Activated CD4-positive, alpha-beta memory T cell treated with anti-CD3 and anti-CD28 coated beads, Interleukin-2, amount 10 ng/mL, durations not matched to agents 7 days and 5 days (primary cell): ENCODE measurements at places on chromosomes 16 and 17. TPM values are rescaled to one million over a fixed set of nuclear protein-coding genes. Genes with fewer than 3 reads are reported as not detected.

The KRT40 gene
- total RNA-seq = not detected

The ABCC12 gene
- total RNA-seq = not detected

The GAS2L2 gene
- total RNA-seq = not detected

The MRTFB gene
- 13.6 TPM for total RNA-seq

The VTN gene
- 0.15 TPM for total RNA-seq

The CD7 gene
- total RNA-seq = 140 TPM

The MMP2 gene
- total RNA-seq = 0.20 TPM

The KCNH6 gene
- not detected for total RNA-seq

The CEMP1 gene
- total RNA-seq = 0.23 TPM

The KRTAP3-1 gene
- not detected for total RNA-seq

The SCRN2 gene
- total RNA-seq = 29.8 TPM

The TEX19 gene
- total RNA-seq = not detected

GRCh38 chr16:54213322-54213721, 73.3 kb downstream of the IRX3 start:
- no peak for DNase-seq

GRCh38 chr16:57528499-57529390, 7.6 kb downstream of the CCDC102A start:
- DNase-seq = no peak

GRCh38 chr16:85010446-85010930, 847 bp downstream of the ZDHHC7 start:
- DNase-seq = no peak

- no peak for DNase-seq
These were observed 290 bp upstream of the KRTAP4-1 start for GRCh38 chr17:41185001-41185400.

DNA sequence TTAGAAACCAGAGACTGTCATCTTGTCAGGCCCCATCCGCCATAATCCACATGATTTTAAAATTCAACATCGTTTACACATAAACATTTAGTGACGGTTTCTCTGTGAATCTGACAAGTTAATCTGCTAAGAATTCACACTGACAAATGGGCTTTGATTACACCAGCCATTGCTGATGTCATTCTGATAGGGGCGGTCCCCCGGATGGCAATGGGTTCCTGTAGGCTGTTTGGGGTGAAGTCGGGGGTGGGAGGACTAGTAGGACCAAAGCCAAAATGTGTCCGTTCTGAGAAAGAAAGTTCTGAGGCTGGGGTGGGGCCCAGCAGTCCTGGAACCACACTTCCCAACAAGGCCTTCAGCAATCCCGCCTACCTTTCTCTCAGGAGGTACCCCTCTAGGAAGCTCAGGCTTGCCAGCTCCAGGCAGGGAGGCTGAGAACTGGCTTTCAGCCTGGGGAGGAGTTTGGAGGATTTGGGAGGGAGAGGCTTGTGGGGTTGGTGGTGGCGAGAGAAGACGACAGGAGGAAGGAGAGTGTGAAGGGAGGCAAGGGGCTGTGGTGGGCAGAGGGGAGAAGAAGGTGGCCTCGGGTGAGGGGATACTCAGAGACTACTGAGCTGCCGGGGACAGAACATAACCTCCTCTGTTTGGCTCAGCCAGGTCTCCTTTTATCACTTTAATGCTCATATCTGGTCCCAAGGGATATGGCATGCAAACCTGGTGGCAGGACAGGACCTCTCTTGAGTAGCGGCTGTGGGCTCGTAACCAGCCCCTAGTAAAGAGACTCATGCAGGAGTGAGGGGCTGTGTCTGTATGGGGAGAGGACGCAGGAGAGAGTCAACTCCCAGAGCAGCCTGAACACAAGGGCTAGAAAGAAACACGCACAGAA, 8.6 kb downstream of the HIC1 start:
- no peak for DNase-seq

- no peak for DNase-seq
These were observed 50.0 kb downstream of the VMP1 start for GRCh38 chr17:59757470-59757869.

GRCh38 chr17:44911133-44912001, 3.9 kb downstream of the GFAP start:
- DNase-seq = peak; percentile 60

DNA sequence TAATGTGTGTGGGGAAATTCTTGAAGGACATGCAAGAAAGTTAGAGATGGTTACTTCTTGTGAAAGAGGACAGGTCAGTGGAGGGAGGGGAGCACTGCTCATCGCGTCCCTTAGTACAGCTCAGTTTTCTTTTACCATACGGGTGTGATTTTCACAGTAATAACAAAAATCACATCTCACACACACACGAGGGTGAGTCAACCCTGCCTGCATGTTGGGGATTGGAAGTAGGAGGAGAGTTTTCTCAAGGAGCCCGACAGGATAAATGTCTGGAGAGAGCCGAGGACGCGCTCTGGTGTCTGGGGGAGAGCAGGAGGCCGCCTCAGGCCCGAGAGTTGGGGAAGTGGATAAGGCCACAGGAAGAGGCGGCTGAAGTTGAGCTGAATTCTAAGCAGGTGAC, 16.4 kb downstream of the PLCD3 start:
- no peak for DNase-seq

- no peak for DNase-seq
These were observed 16.3 kb upstream of the MAP3K14 start for GRCh38 chr17:45332989-45333701.

DNA sequence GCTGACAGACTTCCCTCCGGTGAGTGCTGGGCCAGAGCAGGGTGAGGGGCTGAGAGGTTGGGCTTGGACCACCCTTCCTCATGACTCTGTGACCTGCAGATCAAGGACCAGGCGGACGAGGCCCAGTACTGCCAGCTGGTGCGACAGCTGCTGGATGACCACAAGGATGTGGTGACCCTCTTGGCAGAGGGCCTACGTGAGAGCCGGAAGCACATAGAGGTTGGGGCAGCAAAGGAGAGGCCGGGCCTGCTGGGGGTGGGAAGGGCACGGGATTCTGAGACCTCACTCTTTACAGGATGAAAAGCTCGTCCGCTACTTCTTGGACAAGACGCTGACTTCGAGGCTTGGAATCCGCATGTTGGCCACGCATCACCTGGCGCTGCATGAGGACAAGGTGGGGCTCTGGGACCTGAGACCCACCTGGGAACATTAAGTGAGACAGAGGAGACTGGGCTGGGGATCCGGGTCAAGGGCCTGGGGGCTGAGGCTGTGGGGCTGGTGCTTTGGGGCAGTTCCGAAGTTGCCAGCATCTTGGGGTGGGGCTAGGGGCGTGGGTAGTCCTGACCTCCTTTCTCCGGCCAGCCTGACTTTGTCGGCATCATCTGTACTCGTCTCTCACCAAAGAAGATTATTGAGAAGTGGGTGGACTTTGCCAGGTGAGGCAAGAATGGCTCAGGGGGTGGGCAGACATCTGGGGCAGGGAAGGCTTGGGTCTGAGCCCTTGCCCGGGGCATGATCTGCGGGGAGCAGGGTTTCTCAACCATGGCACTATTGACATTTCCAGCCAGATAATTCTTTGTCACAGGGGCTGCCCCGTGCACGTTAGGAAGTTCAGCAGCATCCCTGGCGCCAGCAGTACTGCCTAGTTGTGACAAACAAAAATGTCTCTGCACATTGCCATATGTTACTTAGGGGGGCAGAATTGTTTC, 2.2 kb downstream of the BCKDK start:
- DNase-seq = no peak

- DNase-seq = no peak
These were observed 704.1 kb downstream of the CDH11 start for GRCh38 chr16:64417711-64418227.

DNA sequence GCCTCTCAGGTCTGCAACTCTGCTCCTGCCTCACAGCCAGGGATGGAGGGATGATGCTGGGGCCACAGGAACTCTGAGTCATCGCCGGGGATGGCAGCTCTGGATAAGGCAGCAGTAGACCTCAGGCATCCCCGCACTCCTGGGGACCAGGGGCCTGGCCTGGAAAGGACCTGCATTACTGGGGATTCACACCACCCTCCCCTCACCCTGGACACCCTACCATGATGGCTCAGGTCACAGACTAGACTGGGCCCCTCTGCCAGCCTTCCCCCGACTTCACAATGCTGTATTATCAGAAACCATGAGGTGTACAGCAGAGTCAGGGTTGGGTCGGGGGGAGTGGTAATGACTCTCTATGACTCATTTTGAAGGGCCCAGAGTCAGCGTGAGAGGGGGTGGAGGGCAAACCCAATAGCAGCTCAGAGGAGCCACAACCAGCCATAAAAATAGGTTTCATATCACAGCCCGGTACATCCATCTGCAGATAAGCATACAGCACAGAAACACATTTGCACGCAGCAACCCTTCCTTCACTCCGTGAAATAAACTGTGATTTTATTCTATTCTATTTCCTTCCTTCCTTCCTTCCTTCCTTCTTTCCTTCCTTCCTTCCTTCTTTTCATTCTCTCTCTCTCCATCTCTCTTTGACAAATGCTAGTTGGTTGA, 28.8 kb downstream of the DYNLRB2 start:
- DNase-seq = peak; percentile 82

GRCh38 chr17:43665937-43666236, 4.2 kb upstream of the MEOX1 start:
- no peak for DNase-seq

GRCh38 chr17:29292992-29293889, 707 bp downstream of the NUFIP2 start:
- DNase-seq = peak; percentile 67

- no peak for DNase-seq
These were observed 1879.9 kb downstream of the TP53TG3F start for GRCh38 chr16:35339337-35339736.

DNA sequence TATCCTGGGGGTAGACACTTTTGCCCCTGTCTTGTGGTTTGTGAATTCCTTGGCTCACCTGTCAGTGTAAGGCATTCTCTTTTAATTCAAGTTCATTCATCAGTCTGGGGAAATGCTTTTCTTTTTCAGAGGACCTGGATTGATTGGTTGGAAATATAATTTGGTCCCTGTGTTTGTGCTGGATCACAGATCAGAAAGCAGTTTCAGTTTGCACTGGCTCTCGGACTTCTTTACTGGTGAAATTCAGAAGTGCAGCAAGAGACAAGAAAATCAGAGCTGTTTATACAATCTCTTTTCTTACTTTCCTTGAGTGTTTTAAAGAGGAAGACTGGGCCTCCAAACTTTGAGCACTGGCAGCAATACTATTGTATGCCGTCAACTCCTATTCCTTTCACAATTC, 161.8 kb upstream of the KCNJ16 start:
- DNase-seq = no peak

DNA sequence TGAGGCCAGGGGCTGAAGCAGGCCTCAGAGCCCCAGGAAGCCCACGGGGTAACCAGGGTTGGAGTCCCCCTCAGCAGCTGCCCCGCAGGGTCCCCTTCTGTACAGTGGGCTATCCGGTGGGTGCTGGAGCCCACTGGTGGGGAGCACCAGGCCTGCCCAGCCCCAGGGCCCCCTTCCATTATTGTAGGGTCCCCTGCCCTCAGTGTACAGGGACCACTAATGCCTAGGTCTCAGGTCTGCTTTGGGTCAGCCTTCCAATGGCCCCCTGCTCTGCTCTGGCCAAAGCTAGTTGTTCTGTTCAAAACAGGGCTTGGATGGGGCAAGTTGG, 1.1 kb downstream of the ADAM11 start:
- DNase-seq = no peak

- DNase-seq = no peak
These were observed 13.8 kb downstream of the LPO start for GRCh38 chr17:58252141-58252540.
